Stimulated activated CD4-positive, alpha-beta T cell treated with anti-CD3 and anti-CD28 coated beads, Interleukin-1b, Interleukin-23, amount 100 ng/mL, for 1 hour (primary cell): ENCODE measurements at places on chromosomes 2 and 18.

- no peak for DNase-seq
Observed at GRCh38 chr2:233387225-233387624, 32.9 kb downstream of the DGKD start.

DNA sequence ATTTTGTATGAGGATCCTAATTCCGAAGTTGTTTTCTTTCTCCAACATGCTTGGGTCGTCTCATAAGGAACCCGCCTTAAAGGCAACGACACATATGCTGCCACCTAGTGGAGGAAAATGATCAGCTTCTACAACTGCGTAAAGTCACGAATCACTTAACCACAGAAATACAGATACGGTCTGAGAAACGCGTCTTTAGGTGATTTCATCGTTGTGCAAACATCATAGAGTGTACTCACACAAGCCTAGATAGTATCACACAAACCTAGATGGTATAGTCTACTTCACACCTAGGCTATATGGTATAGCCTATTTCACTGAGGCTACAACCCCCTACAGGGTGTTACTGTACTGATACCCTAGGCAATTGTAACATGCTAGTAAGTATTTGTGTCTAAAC, 13.1 kb downstream of the GNLY start:
- no peak for DNase-seq

- no peak for DNase-seq
Observed at GRCh38 chr2:218963601-218964000, 4.1 kb downstream of the CDK5R2 start.

- no peak for DNase-seq
Observed at GRCh38 chr2:96184188-96184587, 24.4 kb downstream of the STARD7 start.

DNA sequence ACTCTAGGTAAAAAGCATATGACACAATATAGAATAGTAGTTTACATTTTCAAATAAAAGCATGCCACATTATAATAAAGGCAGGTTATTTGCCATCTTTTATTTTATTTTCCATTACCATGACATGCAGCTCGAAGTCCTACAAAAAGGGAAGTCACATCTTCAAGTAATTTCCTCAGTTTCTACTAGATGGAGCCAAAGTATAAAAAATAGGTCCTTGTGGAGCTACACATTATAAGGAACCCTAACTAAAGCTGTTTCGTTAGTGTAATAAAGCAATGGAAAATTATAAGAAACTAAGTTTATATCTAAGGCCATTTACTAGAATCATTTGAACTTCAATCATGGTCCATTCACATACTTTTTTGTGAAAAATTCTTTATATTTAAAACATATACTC, 674.5 kb downstream of the KCNJ3 start:
- no peak for DNase-seq

DNA sequence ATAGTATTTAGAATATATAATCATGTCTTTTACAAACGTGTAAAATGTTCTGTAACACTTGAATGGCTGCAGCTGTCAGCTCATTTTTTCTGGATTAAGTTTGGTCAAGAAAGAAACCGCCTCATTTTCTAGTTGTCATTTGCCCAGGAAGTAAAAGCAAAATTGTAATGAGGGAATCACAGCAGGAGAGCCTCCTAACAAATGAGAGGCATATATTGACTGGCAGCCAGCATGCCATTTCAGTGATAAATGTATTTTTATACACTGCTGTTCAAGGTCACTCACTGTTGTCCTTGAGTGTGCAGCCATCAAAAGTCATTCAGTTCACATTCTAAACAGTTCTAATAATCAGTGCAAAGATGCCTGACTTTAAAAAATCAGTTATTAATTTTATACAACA, 144.3 kb upstream of the BOD1L2 start:
- no peak for DNase-seq

DNA sequence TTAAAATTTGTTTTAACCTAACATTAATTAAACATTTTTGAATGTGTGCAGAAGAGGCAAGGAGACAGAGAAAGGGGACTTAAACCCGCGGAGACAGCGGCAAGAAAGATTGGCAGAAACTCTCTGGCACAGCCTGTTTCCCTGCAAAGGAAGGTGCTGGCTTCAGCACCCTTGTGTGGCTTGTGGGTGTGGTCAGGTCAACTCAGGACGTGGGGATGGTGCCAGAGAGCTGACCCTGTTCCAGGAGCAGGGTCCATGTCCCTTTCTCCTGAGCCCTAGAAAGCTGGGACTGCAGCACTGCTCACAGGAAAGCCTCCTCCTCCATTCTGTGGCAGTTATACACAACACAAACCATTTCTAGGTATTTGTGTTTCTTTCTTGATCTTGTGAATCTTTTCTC, 176.2 kb upstream of the ST6GAL2 start:
- DNase-seq, result no peak

DNA sequence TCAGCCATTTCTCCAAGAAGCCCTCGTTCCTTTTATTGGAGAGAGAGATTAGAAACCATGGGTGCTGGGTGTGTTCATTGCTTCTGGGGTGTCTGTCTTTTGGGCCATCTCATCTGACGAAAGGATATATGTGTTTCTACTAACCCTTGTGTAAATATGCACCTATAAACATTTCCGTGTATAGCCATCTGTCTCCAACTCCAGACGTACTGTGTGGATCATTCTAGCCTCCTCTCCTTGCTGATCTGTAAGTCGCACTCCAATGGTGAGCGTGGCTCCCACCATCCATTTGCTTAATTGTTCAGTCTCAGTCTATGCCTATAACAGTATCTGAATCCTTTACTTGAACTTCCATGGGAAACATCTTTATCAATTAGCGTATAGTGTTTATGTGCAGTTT, 1.8 kb downstream of the RBFA start:
- DNase-seq, result no peak

DNA sequence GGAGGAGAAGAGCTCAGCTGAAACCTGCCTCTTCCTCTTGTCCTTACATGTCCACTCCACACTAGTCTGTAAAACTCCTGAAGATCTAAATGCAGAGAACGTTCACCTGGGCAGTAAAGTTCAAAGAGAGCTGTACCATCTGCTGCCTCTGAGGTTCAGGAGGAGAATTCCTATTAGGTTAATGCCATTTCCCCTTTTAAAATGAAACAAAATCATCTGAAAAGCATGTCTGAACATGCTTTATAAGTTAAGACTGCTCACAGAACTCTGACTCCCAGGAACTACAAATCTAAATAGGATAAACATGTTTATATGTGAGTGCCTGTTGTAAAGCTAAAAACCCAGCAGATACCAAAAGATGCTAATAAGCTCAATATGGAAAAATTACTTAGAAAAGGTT, 164.4 kb downstream of the AFF3 start:
- no peak for DNase-seq

DNA sequence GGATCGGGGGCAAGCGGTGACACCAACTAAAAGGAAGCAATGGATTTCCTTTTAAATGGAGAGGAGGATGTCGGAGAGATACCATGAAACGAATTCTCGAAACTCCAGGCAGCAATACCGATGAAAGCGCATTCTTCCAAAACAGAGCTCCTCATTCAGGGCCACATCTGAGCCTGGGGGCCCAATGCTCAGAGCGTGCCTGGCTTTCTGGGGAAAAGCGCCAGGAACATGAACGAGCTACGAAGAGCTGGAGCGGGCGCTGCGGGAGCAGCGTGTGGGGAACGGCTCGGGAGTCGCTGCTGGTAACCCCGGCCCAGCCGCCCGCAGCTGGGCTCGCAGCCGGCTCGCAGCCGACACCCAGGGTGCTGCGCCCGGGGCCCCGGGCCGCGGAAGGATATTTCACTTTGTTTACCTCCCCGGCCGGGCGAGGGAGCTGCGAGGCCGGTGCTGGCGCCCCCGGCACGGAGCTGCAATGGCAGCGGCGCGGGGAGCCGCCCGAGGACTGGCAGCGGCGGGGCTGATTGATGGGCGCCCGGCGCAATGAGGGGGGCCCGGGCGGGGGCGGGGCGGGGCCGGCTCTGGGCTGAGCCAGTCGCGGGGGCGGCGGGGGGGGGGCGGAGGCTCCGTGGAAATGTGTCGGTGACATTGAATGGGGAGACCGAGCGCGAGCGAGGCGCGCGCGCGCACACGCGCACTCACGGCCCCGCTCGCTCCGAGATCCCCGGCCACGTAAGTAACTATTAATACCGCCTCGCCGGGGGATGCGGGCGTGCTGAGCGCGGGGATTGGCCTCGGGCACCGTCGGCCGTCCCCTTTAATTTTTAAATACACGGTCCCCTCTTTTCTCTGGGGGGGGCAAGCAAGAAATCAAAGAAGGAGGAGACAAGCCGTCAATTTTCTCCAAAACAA, at the start of gene TRIB2:
Gene TRIB2 (plus strand): TSS at position 655 of the 909 bp plus-strand sequence. CDS start 1,372 bp downstream, outside the sequence.
- peak; percentile 73 for DNase-seq

DNA sequence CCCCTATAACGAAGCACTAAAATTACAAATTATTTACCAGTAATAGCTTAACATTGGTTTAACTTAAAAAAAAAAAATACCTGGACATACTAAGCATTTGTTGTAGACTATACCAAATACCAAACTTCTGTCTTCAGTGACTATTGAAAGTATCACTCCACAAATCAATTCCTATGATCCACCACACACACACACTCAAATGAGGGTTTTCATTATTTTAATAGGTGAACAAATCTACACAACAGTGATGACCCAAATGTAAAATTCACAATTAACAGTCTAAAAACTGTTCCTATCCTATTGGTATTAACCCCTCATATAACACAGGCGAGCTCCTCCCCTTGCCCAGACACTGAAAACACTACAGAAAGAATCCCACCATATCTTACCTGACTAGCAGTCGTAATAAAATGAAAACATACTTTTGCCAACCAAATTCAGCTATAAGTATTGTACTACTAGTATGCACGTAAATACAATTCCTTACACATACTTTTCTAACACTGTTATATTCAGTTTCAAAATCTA, 2.5 kb downstream of the SP3 start:
- no peak for DNase-seq

GRCh38 chr2:147843391-147843863, 1.4 kb upstream of the ACVR2A start:
- no peak for DNase-seq

GRCh38 chr2:151060287-151060686, 201.4 kb downstream of the RBM43 start:
- DNase-seq, result no peak

DNA sequence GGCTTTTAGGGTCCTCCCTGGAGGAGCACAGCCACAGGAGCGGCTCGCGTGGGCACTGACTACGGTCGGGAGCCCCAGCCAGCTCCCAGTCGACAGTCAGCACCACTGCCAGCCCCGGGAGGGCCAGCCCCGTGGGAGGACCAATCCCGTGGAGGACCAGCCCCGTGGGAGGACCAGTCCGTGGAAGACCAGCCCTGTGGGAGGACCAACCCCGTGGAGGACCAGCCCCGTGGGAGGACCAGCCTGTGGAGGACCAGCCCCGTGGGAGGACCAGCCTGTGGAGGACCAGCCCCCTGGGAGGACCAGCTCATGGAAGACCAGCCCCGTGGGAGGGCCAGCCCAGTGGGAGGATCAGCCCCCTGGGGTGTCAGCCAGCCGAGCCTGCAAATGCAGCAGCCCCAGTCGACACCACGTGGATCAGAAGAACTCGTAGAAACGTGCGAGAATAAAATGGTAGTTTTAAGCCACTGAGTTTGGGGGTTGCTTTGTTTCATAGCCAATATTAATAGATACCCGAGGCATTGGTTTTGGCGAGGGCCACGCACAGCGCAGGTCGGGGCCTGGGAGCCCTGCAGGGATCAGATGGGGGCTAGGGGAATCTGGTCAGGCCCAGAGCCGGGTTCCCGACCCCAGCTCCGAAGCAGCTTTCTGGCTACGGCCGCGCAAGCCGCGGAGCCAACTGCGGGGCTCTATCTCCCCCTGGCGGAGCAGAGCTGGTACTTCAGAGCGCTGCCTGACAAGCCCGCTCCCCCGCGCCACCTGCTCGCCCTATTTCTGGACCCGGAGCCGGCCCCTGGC, 73.0 kb downstream of the TEX51 start:
- peak; percentile 19 for DNase-seq

GRCh38 chr2:33785201-33786106, 186.4 kb upstream of the FAM98A start:
- no peak for DNase-seq
